ENCODE measurements at places on chromosomes 5 and 9.

- DNase-seq = peak; percentile 23
These were observed 3.3 kb downstream of the NACC2 start for GRCh38 chr9:136091582-136092352.

DNA sequence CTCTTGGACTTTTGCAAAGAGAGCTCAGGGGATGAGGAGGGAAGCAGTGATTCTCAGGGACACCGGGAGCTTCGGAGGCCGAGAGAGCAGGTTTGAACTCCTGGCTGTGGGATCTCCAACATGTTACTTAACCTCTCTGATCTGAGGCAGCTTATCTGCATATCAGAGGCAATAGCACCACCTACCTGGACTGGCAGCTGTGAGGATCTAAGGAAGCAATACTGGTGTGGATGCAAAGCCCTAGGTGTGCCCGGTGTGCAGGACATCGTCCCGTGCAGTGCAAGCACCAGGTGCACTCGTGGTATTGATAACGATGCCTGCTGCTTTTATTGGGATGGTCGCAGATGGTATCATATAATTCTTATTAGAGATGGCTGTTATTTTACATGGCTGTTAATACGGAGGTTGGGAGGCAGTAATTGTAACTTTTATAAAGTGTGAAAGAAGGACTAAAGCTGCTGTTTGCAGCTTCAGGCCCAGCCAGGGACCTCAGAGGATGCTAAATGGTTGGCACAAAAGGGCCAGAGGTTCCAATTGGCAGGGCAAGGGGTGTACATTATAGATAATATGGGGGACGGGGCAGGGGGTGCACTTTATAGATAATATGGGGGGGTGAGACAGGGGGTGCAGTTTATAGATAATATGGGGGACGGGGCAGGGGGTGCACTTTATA, 14.9 kb downstream of the COL5A1 start:
- DNase-seq = no peak

DNA sequence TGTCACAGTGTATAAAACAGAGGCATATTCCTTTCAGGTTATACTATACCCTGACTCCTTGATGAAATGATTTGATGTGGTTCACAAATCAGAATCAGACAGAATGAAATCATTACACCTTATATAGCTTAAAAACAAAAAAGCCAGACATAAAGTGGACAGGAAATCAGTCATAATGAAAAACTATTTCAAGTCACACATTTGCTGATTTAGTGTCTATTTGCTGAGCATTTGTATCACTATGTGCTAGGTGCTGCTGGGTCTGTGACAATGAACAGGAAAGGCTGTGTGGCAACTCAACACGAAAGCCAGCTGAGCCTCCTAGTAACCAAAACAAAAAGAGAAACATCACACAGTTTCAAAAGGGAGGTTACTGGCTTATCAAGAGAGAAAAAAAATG, 194.0 kb downstream of the EFNA5 start:
- peak; percentile 80 for DNase-seq

- no peak for DNase-seq
These were observed 287.2 kb downstream of the ARRDC3 start for GRCh38 chr5:91095786-91096385.

GRCh38 chr9:120928015-120928482, 1.5 kb upstream of the TRAF1 start:
- DNase-seq = no peak

DNA sequence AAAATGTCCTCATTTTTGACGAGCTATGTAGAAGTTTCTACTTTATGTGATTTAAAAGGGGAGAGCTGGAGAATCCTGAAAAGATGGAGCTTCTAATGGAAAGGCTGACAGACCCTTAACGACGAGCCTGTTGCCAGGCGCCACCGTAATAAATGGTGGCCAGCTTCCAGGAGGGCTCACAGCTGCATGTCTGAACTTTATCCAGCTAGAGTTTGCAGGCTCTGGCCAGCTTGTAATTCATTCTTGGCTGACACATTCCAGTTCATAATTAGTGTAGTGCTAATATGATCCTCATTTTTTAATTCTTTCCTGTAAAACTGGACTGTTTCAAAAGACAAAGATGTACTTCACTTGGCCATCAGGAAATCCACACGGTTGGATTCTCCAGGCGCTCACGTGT, 246.7 kb downstream of the GAS1 start:
- DNase-seq = peak; percentile 57

DNA sequence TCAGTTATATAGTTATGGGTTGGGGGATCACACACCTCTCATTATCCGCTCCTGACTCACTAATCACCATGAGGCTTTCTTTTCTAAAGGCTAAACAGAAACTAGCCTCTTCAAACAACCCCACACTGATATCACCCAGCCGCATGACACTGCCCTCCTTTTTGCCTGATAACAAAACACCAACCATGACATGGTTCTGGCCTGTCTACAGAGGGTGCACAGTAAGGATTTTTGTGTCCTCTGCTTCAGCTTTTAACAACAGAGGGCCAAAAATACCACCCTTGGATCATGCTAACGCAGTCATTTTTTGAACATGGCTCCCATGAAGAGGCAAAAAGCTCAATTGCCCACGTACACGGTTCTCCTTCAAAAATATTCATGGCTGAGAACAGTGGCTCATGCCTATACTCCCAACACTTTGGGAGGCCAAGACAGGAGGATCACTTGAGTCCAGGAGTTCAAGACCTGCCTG, 4.0 kb downstream of the CMBL start:
- no peak for DNase-seq

DNA sequence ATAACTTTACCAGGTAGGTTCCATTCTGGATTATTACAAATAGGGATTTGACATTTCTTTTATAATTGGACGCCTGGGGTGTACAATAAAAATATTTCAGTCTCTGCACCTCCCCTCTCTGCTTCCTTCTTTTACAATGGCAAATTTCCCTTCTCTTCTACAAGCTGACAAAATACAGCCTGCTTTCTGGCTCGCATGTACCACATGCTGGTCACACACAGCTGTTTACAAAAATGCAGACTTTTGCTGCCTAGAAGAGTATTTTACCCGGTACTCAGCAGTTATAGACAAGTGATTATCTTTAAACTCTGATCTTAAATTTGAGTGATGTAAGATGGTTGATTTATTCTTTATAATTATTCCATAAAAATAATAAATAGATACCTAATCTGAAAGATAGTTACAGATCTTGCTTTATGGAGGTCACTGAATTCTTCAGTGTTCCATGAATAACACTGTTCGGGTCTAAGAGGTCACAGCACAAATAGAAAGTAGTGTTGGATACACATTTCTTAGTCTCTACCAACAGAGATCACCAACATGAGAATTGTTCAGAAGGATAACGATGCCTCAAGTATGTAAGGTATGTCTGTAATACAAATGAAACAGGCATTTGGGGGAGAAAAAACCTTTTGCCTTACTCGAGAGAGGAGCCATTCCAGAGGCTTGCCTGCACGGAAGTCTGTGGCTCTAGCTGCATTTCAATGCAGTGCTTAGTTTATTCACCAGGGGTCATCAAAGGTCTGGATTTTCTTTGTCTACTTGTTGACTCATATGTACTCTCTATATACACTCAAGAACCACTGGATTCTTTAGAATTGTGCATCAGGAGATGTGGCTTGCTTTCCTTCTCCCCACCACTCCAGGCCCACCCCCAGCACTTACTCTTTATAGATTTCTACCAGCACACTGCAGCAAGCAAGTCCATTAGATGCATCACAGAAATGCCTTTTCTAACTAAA, 206.6 kb upstream of the RFX3 start:
- peak; percentile 95 for DNase-seq

DNA sequence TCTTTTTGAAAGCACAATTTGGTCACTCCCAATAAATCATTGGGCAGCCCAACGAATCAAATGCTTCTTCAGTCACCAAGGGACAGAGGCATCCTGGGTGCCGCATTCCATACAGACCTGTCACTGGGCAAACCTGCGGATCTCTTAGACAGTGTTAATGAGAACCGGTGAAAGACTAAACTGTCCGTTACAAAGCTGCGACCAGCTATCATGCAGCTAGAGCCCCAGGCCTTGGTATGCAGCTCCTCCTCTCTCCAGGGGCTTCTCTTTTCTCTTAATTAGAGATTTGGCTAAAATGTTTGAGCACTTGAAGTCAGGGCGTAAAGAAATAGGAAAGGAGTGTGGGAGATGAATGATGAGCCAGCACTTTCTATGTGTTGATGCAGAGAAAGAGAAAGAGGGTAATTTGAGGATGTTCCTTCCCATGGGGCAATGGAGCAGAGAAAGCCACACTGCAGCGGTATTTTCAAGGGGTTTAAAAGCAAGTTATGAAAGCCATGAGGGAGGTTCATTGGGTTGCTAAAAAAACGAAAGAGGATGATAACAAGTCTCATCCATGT, 175.3 kb downstream of the RFK start:
- DNase-seq = peak; percentile 21

- no peak for DNase-seq
These were observed 50.5 kb upstream of the RFX3 start for GRCh38 chr9:3576328-3576727.

Data from choroid plexus epithelial cell (primary cell).